ENCODE measurements at places on chromosomes 1 and 21.

GRCh38 chr1:38015978-38016725 lies 3.6 kb downstream of the UTP11 start:
- DNase-seq: no peak

- no peak for DNase-seq
Observed at GRCh38 chr1:58837886-58838285, 54.0 kb upstream of the JUN start.

- DNase-seq: no peak
Observed at GRCh38 chr1:83620016-83620415, 378.9 kb downstream of the TTLL7 start.

DNA sequence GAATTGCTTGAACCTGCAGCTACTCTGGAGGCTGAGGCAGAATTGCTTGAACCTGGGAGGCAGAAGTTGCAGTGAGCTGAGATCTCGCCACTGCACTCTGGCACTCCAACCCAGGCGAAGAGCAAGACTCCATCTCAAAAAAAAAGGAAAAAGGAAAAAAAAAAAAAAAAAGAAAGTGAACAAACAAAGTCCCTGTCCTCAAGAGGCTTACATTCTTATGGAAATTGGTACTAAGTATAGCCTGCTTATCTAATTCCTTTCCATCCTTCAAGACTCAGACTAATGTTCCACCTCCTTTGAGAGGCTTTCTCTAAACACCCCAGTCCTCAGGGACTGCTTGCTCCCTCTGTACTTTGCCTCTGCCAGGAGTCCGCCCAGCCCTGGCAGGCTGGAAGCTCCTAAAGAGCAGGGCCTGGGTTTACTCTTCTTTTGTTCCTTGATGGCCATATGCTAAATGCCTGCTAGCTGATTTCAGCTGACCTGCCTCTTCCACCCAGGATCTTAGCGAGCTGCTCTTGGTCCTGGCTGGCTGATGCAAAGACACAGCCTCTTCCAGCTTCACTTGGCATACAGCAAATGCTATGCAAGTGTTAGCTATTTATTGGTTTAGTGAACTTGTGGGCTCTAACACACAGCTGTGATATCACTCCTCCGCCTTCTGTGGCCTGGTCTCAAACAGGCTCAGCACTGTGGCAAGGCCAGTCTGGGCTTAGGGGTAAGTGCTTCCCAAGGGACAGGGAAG lies 9.8 kb downstream of the SLC9A1 start:
- no peak for DNase-seq

DNA sequence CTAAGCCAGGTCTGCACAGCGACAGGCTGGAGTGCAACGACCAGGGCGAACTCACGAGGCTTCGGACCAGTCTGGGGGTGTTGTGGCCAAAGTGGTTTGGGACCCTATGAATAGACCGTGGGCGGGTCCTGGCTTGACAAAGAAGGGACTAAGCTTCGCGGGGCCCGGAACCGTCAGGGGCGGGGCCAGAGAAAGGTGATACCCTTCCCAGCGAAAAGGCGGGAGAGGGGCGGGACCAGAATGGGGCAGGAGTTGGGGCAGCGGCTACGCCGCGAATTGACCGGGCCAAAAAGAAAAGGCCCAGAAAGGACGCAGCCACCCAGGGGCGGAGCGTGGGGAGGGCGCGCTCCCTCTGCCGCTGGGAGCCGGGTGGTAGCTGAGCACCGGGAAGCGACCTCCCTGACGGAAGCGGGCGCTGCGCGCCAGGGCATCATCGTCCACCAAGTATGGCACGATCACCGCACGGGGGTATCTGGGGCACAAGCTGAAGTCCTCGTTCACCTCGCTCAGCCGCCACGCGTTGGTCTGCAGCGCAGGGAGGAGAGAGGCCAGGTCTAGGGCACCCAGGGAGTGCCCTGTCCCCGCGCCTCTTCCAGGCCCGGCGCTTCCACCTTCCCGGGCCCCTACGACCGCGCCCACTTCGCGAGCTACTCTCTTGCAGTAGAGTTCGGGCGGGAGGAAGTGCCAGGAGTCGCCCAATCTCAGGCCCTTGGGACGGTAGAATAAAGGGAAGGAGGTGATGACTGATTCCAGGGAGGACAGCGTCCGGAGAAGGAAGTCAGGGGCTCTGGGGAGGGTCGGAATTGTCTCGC lies 6.7 kb upstream of the FAM167B start:
- DNase-seq: no peak

DNA sequence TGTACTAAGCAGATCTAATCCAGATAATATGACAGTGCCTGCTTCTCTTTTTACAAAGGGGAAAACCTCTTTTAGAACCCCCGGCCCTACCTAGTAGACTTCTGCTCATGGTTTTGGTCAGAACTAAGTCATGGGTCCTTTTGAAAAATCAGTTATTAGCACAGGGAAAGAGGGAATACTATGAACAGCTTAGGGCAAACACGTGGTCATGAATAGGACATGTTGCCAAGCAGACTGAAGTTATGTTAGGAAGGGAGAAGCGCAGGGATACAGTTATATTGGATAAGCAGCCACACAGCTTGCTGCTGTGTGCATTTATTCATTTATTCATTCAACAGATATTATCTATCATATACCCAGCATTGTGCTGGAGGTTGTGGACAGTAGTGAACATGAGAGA lies 25.3 kb upstream of the IGSF3 start:
- DNase-seq: no peak
